ENCODE measurements at places on chromosomes 5 and 9.

- no peak for DNase-seq
Measured at GRCh38 chr5:38187532-38187931, 70.8 kb upstream of the EGFLAM start.

GRCh38 chr9:69454321-69454720 is 129.3 kb downstream of the ENTREP1 start:
- no peak for DNase-seq

- no peak for DNase-seq
Measured at GRCh38 chr5:147321569-147321968, 86.7 kb downstream of the STK32A start.

- DNase-seq: no peak
Measured at GRCh38 chr5:116756531-116756930, 181.9 kb upstream of the SEMA6A start.

GRCh38 chr9:108654566-108654965 is 201.2 kb downstream of the ACTL7B start:
- DNase-seq: no peak

- DNase-seq: no peak
Measured at GRCh38 chr5:17037751-17038150, 101.7 kb upstream of the MYO10 start.

DNA sequence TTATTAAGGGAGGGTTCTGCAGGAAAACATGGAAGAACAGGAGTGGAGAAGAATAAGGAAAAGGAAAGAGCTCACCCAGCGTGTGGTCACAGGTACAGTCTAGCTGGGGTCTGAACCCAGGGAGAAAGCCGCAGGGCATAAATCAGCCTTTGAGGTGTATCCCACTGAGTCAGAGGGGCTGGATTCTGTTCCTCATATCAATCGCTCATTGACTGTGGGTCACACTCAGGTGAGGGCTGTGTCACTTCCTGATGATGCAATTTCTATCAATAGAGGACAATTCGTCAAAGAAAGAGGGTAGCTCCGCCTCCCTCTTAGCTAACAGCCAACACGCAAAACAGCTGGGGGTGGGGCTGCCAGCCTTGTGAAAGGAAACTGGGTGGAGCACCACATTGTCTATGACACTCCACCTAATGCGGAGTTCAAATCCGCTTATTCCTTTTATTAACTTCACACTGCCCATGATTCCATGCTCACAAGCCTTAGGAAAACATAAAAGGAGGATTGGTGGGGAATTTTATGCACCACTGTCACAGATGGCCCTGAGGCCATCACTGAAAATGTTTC is 176.2 kb downstream of the ICE1 start:
- no peak for DNase-seq

GRCh38 chr5:119706049-119706448 is 76.7 kb downstream of the FAM170A start:
- DNase-seq: no peak

GRCh38 chr9:93500571-93501298 is 47.4 kb upstream of the FAM120AOS start:
- no peak for DNase-seq

DNA sequence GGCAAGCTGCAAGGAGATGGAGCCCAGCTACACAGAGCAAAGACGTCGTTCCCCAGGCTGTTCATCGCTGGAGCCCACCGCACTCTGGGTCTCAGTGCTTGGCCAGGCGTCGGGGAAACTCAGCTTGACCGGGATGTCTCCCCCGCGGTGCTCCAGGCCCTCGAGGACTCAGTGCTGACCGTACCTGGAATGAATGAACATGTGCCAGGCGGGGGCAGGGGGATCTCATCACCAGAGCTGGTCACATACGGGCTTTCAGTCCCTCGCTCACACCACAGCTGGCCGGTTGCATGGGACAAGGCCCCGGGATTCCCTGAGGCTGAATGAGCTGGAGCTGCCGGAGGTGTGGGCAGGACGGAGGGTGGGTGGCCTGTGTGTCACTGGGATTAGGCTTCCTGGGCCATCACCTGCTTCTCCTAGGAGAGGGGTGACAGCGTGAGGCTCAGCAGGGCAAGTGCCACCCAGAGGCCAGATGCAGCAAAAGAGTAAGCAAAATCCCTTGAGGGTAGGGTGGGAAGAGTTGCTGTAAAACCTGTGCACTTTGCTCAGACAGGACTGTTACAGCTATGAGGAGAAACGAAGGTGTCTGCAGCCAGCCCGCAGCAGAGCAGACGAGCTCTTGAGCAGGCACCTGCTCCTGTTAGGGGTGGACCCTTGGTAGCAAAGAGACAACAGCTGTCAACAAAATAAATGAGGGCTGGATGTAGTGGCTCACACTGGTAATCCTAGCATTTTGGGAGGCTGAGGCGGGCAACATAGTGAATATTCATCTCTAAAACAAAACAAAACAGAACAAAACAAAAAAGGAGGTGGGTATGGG is 70.7 kb upstream of the RAPGEF1 start:
- DNase-seq: no peak

DNA sequence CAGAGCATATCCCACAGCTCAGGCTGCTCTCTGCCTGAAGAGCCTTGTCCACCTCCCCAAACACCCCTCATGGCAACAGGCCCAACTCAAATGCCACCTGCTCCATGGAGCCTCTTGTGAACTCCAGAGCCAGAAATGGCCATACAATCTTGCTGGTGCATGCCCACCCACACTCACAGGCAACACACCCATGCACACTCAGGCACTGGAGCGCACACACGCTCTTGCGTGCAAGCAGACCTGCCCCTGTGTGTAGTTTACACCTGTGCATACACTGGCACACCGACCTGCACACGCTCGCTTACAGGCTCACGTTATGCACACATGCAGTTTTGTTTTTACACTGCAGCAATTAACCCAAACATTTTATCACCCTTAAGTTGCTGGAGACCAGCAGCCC is 40.0 kb downstream of the HRH2 start:
- no peak for DNase-seq

- no peak for DNase-seq
Measured at GRCh38 chr9:31597977-31598376, 786.5 kb upstream of the ACO1 start.

GRCh38 chr5:75412111-75412990 is 75.3 kb downstream of the HMGCR start:
- no peak for DNase-seq

All from NCI-H1092 (cell line).